ENCODE measurements at places on chromosomes 4 and X.

DNA sequence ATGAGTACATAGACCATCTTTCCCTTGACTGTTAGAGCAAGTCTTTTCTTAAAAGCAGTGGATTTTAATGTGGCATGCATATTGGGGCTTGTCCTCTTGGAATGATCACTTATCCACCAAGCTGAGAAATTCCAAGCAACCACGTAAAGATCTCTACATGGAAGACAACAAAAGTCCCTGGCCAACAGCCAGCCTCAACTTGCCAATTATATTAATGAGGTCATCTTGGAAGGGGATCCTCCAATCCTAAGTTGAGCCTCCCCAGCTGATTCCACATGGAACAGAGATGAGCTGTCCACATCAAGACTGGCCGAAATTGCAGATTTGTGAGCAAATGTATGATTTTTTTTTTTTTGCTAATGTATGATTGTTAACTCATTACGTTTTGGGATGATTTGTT is 20.6 kb upstream of the FTHL17 start:
- DNase-seq: no peak

GRCh38 chr4:6372649-6373525 is 99.5 kb downstream of the PPP2R2C start:
- peak; percentile 21 for DNase-seq

DNA sequence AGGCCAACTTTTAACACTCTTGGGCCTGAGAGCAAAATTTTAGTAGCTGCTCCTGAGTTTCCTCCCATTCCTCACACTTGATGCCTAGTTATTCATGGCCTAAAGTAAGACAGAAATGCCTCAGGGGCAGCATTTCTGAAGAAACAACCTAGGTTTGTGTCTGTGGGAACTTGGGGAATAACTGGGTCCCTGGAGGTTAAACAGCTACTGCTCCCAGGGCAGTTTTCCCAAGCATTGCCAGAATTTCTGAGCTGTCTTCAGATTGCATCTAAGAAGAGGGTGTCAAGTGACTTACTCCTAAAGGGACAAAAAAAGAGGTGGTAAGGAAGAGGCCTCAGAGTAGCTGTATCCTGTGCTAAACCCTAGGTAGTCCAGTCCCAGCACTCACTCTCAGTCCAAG is 130.8 kb upstream of the ACSL4 start:
- DNase-seq: no peak

GRCh38 chrX:30373479-30373878 is 64.3 kb upstream of the NR0B1 start:
- no peak for DNase-seq

DNA sequence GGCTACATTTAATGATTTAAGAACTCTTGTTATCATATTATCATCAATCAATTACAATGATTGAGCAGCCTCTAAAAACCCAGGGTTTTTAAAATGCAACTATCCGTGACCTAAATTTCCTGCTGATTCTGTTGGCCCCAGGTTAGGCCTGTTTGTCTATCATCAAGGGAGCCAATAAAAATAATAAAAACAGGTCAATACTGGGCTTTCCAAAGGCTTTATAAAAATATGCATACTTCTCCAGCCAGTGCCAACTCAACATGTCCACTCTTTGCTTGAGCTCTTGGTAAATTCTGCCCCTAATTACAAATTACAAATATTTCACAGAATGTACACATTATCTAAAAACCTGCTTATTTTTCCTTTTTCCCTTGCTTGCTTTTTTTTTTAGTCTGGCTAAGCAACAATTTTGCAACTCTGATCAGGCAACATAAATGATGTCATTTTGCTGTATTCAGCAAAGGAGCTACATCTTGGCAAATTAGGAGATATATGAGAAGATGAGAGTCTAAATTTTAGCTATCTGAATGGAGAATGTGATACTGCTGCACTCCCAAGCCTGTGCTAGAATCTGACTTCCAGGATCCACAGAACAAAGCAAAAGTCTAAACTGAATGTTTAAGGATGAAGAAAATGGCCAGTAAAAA is 204.0 kb downstream of the SCFD2 start:
- no peak for DNase-seq

DNA sequence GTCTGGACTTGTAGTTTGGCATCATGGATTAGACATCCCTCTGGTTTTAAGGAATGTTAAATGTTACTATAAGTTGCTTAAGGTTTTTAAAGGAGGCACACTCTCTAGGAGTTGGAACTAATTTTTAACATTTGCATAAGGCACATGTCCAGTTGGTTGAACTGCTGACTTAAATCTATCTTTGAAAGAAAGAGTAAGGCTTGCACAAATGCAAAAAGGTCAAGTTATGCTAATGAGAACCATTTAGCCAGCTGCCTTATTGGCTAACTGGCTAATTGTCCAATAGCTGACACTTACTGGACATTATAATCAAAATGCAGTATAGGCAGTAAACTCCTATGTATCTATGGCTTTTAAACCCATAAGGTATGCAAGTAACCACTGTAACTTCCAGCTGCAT is 206.1 kb upstream of the TTC29 start:
- no peak for DNase-seq

DNA sequence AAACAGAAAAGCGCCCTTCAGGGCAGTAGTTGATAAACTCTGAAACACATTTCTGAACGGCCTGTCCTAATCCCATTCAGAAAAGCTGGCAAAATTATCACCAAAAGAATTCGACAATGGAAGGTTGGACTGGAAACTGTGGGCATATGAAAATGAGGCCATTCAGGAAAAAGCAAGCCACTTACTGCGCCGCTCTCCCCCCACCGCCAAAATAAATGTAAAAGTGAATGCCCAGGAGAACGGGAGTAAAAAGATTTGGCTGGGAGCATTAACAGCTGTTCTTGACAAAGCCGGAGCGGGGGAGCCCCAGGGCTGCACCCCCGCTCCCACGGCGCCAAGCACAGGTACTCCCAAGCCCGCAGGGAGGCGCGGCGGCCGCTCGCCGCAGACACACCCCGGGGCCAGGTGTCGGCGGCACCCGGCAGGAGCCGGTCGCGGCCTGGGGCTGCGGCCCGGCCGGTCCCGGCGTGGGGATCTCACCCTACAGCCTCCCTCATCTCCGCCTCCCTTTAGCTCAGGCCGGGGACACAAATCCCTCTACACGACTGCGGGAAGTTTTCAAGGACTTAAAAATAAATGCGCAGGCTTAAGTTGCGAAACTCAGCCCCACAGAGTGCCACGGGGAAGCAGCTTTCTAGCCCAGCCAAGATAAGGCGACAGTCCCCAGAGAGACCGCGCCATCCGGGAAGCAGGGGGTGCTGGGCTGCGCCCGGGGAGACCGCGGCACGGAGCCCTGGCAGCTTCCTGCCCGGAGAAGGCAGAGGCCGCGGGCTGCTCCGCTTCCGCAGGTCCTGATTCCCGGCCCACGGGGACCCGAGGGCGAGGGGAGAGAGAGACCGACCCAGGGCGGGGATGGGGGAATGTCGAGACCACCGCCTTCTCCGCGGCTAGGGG is 593 bp downstream of the SH3RF1 start:
- peak; percentile 42 for DNase-seq

DNA sequence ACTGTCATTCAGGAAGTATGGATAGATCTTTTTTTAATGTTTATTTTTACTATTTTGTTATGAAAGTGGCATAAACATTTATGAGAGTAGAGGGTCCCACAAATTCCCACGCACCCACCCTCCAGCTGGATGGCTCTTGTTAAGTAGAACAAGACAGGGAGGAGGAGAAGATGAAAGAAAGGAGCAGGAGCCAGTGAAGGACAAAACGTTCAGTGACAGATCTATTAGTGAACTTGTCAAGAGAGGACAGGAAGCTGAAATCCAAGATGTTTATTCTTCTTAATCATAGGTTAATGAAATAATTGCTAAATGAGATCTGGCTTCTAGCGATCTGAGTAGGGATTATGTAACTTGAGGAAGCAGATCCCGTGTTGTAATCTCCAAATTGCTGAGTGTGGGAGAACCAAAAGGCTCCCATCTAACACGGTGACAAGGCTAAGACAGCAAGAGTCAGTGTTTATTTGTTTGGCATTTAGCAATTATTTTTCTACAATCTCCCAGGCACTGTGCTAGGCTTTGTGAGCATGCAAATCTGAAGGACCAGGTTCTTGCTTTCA is 162.5 kb downstream of the SHROOM3 start:
- no peak for DNase-seq

All from kidney capillary endothelial cell (primary cell).